NCI-H1417 (cell line): ENCODE measurements at places on chromosomes 1 and 21.

GRCh38 chr1:179297105-179297378 is 3.4 kb downstream of the SOAT1 start:
- no peak for DNase-seq

DNA sequence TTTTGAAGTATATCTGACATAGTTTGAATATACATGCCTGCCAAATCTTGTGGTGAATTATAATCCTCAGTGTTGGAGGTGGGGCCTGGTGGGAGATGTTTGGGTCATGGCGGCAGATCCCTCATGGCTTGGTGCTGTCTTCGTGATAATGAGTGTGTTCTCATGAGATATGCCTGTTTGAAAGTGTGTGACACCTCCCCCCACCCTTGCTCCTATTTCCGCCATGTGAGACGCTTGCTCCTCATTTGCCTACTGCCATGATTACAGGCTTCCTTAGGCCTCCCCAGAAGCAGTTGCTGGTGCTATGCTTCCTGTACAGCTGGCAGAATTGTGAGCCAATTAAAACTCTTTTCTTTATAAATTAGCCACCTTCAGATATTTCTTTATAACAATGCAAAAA is 436.6 kb upstream of the BEND5 start:
- peak; percentile 30 for DNase-seq

DNA sequence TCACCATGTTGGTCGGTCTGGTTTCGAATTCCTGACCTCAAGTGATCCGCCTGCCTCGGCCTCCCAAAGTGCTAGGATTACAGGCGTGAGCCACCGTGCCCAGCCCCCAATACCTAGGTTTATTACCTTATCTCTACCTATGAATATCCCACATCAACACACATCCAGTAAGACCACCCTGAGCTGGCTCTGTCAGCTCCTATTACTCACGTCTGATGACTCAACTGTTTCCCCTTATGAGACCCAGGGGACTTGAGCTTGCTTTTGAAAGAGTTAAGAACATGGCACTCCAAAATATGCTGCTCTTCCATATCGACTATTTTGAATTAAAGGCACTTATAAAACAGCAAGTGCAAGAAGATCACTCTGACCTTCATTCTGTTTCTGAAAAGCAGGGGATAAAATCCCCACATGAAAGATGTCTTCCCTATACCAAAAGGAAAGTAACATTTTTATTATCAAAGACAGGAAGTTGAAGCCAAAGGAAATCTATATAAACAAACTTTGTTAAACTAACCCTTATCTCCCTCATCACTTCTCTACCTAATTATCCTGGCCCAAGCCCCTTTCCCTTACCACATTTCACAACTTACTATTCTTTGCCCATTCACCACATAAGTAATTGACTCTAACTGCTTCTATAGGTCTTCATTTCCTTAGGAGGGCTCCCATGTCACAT is 41.3 kb upstream of the OSBPL9 start:
- no peak for DNase-seq

DNA sequence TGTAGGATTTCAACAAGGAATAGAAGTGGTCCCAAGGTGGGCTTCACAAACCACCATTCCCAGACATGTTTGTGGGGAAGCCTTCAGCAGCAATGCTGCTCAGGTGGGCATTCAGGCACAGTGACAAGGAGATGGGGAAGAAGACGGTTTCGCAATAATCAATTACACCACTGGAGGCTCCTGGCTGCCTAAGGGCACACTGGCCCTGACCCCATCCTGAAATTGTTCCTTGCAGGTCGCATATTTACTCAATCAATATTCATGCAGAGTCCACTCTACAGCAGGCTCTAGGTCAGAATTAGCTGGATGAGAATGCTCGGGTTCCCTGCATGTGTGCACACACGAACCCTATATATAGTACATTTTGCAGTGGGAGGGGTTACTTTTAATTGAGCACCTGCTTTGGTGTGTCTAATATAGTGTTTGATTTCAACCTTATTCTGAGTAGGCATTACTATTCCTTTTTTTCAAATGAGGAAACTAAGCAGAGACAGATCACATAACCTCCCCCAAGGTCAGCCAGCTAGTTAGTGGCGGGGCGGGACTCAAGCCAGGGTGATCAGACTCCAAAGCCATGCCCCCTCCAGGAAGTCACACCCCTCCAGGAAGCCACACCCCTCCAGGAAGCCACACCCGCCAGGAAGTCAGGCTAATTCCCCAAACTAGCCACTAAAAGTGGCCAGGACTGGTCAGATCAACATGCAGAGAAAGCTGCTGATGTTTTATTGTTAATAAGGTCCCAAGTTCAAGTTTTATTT is 106.5 kb downstream of the HLCS start:
- DNase-seq, result peak; percentile 35

- no peak for DNase-seq
Observed at GRCh38 chr1:65959896-65960567, 167.3 kb downstream of the PDE4B start.

DNA sequence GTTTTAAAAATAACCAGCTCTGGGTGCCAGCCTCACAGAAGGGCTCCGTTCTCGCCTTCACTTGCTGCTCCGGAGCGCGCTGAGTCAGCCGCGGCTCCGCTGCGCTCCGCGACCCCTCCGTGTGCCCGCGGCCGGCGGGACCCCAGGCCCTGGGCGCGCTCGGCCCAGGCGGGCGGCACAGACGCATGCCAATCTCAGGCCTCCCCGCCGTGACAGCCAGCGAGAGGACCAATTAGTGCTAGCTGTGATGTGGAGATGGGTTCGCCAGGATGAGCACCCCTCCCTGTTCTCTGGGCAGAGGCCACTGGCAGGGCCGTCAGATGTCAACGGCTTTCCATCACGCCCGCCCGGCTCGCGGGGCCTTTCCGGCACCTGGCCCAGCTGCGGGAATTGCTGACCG is 293.8 kb downstream of the SPATA17 start:
- DNase-seq, result no peak

- no peak for DNase-seq
Observed at GRCh38 chr1:229298887-229299503, 28.1 kb downstream of the RAB4A start.

GRCh38 chr1:178739285-178740045 is 14.4 kb downstream of the RALGPS2 start:
- DNase-seq, result no peak

DNA sequence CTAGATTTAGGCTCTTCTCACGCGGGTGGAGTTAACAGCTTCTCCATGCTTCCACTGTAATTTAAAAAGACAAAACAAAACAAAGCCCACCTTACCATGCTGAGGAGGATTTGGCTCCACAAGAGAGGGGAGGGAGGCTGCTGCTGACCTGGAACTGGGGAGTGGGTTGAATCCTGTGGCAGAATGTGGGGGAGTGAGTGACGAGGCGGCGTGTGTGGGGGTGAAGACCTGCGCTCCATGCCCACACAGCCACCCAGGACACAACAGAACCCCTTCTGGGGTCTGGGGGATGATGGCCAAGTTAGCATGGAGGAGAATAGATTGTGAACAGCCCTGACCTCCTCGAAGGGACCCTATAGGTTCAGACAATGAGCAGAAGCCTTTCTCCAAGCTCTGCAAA is 44.0 kb upstream of the LRRN2 start:
- DNase-seq, result no peak

- no peak for DNase-seq
Observed at GRCh38 chr1:26848941-26849774, 13.8 kb upstream of the SFN start.

GRCh38 chr21:37061926-37062592 is 10.8 kb downstream of the PIGP start:
- DNase-seq, result no peak

DNA sequence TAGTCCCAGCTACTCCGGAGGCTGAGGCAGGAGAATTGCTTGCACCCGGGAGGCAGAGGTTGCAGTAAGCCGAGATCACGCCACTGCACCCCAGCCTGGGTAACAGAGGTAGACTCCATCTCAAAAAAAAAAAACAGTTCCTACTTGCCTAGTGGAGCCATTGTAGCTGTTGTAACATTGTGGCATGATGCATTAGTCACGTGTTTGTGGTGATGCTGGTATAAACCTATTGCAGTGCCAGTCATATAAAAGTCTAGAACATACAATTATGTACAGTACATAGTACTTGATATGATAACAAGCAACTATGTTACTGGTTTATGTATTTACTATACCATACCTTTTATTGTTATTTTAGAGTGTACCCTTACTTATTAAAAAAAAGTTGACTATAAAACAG is 16.2 kb downstream of the KYAT3 start:
- DNase-seq, result no peak

DNA sequence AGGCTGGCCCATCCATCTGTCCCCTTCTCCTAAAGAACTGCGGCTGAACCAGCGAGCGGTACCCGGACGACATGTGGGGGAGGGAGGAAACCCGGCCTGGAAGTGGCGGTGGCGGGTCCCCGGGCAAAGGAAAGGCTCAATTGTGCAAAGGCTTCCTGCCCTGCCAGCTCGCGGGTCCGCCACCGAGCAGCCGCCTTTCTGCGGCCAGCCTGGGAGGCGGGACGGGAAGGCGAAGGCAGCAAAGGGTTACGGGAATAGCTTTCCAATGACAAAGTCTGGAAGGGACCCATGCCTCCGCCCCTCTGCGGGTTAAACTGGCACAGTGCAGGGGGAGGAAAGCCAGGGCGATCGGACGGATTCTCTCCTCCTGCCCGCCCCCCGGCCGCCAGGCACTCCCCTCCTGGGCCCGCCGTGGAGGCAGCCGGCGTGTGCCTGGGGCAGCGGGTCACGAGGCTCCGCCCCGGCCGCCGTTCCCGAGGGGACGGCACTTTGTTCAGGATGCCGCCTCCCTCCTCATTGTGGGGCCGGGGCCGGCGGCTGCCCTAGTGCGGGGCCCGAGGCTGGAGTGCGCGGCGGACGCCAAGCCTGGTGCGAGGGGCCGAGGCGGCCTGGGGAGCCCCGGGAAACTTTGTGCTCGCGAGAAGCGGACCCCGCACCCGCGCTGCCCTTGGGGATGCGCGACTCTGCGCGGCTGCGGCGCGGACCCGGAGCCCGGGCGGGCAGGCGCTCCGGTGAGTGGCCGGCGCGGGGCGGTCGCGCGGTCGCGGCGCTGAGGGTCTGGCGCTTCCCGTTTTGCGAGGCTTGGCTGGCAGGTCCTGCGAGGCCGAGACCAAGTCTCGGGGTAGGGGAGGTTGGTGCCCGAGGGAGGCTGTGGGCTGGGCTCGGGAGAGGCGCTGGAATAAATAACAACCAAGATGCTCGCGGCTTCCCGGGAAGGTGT is at the start of gene NAV1:
Gene NAV1, plus strand, starts transcription at position 516 of the 940 bp plus-strand sequence. CDS start 83,758 bp downstream, outside the sequence.
- peak; percentile 16 for DNase-seq
